Small intestine (tissue), 16 donors: ENCODE measurements at places on chromosomes 4 and X. TPM values are rescaled to one million over a fixed set of nuclear protein-coding genes. Genes with fewer than 3 reads are reported as not detected.

GRCh38 chr4:78179196-78179595 is 122.1 kb downstream of the FRAS1 start:
- DNase-seq = no peak

GRCh38 chr4:37561803-37562207 is 124.4 kb downstream of the RELL1 start:
- no peak for DNase-seq

GRCh38 chrX:14039344-14039743 is 9.7 kb upstream of the GEMIN8 start:
- peak; percentile 60 for DNase-seq

GRCh38 chr4:16202598-16202997 is 23.7 kb downstream of the TAPT1 start:
- no peak for DNase-seq

- no peak for DNase-seq
Measured at GRCh38 chrX:85963736-85964135, 83.6 kb downstream of the CHM start.

GRCh38 chr4:152047451-152047850 is 286.6 kb upstream of the GATB start:
- DNase-seq = no peak

Gene PGRMC2
- 54.0 TPM for polyA plus RNA-seq

Gene EREG
- polyA plus RNA-seq = 15.4 TPM
